ENCODE measurements at places on chromosomes 7 and 10.

GRCh38 chr10:12564173-12564572 is 214.8 kb downstream of the CAMK1D start:
- no peak for DNase-seq

- peak; percentile 60 for DNase-seq
Measured at GRCh38 chr10:114491419-114491818, 87.1 kb upstream of the AFAP1L2 start.

- DNase-seq = no peak
Measured at GRCh38 chr7:146401939-146402338, 285.3 kb downstream of the CNTNAP2 start.

DNA sequence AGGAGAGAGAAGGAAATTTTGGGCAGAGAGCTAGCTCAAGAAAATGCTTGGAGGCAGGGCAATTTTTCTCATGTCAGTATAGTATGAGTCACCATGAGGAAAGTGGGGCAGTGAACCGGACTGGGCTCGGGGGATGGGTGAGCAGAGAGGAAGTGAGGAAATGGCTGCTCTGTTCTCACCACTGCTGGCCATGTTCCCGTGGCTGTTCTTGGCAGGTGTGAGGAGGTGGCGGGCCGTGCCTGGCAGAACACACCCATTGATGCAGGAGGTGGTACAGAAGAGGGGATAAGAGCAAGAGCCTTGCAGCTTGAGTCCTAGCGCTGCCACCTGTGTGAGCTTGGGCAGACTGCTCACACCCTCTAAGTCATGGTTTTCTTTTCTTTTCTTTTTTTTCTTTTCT is 304.4 kb upstream of the LYZL1 start:
- DNase-seq = peak; percentile 87

GRCh38 chr10:132131581-132132420 is 54.9 kb upstream of the DPYSL4 start:
- DNase-seq = no peak

- DNase-seq = no peak
Measured at GRCh38 chr7:4071370-4072058, 610.6 kb upstream of the FOXK1 start.

GRCh38 chr10:133251388-133252222 is 13.9 kb downstream of the VENTX start:
- no peak for DNase-seq

GRCh38 chr7:22094413-22095342 is 149.0 kb upstream of the CDCA7L start:
- no peak for DNase-seq

GRCh38 chr10:103764296-103765088 is 90.9 kb downstream of the SH3PXD2A start:
- no peak for DNase-seq

DNA sequence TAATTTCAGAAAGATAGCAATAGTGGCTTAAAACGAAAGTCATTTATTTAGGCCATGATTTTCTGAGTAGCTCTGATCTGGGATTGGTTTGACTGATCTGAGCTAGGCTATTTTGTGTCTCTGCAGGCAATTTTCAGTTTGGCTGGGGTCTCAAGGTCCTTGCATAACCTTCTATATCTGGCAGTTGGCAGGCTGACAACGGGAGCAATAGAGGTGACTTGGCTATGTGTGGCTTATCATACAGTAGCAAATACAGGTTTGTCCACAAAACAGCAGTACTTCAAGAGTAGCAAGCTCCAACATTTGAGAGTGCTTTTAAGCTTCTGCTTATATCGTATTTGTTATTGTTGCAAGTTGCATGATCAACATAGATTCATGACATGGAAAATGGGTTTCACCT is 1167.3 kb upstream of the CELF2 start:
- no peak for DNase-seq

DNA sequence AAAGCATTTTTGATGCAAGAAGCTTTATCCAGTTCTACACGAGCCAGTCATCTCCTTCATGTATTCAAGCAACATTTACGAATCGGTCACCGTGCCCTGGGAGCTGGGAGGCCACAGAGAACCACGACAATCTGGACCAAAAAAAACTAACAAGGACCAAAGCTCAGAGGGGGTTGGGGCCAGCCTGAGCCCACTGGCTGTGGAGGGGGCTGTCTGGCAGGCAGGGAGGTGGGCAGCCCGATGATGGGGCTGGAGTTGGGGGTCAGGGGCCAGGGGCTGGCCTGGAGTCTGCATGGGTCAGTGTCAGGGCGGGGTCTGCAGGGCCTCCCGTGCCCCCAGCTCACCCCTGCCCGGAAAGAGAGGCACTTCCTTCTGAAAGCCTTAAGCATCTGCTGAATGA is 12.5 kb upstream of the GRIFIN start:
- peak; percentile 20 for DNase-seq

- no peak for DNase-seq
Measured at GRCh38 chr10:113035732-113036312, 85.8 kb downstream of the TCF7L2 start.

GRCh38 chr10:128704716-128705115 is 578.5 kb upstream of the MKI67 start:
- DNase-seq = no peak

DNA sequence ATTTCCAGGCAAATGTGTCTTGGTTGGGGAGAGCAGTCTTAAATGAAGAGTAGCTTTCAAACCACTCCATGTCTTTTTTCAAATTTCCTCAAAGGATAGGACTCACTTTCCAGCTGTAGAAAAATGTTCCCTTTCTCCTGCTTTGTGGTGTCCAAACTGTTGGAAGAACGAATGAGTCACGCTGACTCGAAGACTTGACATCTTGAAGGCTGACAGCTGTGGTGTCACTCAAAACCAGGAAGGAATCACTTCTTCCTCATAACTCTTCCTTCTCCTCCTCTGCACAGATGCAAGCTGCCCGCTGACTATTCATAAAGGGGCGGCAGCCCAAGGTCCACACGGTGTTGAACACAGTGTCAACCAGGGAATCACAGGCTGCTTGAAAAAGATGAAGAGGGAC is 19.2 kb downstream of the PLA2G12B start:
- no peak for DNase-seq

GRCh38 chr7:84113906-84114850 is 80.4 kb downstream of the SEMA3A start:
- no peak for DNase-seq

- DNase-seq = no peak
Measured at GRCh38 chr7:137403353-137403695, 59.8 kb upstream of the PTN start.

- no peak for DNase-seq
Measured at GRCh38 chr10:88546497-88546896, 36.6 kb downstream of the RNLS start.

GRCh38 chr7:134395604-134396003 is 63.3 kb downstream of the AKR1B1 start:
- no peak for DNase-seq

DNA sequence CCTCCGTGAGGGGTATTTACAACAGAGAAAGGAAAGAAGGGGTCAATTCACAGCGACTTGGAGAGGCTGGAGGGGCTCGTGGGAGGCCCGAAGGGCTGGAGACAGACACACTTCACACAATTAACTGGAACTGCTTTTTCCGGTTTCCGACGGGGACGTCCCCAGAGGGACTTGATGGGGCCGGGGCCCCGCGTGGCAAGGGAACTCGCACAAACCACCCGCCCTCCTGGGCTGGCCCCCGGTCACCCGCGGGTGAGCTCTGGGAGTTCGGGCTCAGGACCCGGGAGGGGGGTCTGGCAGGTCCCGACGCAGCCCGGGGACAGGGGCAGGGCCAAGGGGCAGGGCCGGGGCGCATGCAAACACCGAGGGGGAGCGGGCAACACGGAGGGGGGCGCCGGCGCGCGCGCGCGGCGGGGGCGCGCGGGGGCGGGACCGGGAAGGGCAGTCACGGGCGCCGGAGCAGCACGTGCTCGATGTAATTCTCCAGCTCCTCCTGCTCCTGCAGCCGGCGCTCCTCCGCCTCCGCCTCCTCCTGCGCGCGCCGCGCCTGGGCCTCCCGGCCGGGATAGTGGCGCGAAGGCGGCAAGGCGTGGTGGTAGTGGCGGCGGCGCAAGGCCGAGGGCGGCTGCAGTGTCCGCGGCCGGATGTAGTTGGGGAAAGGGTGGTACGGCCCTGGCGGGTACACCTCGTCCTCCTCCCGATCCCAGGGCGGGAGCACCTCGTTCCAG is 2.7 kb downstream of the VGF start:
- no peak for DNase-seq

DNA sequence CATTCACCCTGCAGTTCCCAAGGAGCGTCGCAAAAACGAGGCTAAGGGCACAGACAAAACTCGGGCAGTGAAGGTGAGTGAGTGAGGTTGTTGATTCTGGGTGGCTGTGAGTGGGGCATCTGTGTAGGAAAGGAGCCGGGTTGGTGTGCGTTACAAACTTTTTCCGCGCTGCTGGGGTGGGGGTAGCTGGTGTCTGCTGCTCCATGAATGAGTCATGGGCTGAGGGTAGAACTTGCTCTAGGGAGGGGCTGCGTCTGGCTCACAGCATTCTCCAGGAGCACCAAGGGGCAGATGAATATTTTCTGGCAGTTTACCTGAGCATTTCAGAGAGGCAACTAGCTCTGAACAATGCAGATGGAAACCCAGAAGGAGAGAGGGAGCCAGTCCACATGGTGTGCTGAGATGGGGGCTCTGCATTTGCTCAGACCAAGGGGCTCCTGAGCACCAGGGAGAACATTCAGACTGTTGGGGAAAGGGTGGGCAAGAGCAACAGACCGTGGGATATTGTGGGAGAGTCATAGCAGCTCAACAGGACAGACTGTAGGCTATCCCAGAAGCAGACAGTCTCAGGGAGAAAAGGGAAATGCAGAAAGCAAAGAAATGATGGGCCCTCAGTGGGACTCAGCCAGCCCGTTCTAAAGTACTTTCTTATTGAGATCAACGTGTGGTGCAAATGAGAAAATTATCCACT is 18.8 kb downstream of the NOBOX start:
- DNase-seq = no peak

DNA sequence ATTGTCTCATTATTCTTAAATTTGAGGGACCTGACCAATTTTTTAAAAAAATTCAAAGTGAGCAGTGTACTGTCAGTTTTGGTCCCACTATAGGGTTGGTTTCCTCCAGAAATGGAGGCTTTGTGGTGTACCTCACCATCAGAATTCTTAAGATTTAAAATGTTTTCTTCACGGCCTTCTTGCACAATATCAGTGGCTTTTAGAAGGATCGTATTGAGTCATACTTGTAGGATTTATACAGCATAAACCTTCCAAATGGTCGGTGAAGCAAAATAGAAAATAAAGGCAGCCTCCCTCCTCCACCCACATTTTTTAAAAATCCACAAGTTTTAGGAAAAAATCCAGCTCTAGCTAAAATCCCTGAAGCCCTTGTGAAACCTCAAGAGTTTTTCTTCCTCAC is 126.4 kb downstream of the RNLS start:
- no peak for DNase-seq

GRCh38 chr7:26147030-26147429 is 5.0 kb upstream of the NFE2L3 start:
- no peak for DNase-seq

DNA sequence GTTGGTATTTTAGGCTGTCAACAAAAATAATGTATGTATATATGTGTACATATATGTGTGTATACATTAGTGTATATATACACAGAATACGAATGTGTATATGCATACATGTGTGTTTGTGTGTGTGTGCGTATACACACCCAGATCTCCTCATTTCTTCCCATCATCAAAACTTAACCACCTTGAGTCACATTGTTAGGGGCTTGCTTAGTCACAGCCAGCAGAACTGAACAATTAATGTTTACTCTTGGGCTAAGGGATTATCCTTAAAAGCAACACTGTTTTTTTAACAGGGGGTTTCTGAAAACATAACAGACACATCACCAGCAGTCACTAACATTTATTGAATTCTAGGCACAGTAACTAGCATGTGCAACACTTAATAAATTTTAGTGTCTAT is 83.0 kb upstream of the ASAH2 start:
- no peak for DNase-seq

- no peak for DNase-seq
Measured at GRCh38 chr7:146146831-146147486, 30.4 kb downstream of the CNTNAP2 start.

GRCh38 chr10:49559476-49559875 is 20.6 kb upstream of the ERCC6 start:
- DNase-seq = no peak

- DNase-seq = no peak
Measured at GRCh38 chr7:140153666-140154161, 23.1 kb downstream of the KDM7A start.

DNA sequence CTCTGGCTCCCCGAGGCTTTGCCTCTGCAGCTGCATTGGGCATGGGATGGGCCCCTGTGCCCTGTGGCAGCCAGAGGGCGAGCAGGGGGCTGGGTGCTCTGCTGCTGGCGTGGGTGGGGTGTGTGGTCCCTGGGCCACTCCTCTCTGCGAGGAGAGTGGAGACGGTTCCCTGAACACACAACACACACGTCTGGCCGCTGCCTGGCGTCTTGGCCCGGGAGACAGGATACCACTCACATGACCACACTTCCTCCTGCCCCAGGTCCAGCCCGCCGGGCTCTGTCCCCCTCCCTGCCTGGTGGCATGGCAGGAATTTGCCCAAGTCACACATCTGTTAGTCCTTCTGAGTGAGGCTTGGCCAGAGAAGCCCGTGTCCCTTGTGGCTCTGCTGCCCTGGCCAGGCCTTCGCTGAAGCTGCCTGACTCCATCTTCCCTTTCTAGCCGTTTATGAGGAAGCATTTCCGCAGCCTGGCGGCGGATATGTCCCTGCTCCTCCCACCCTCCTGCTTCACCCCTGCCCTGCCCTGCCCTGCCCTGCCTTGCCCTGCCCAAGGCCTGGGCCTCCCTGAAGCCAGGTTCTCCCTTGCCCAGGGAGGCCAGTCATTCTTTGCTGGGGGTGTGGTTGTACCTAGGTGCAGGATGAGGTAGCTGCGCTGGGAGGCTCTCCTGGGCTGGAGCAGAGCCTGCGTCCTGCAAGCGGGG is 3.0 kb downstream of the BRI3 start:
- peak; percentile 52 for DNase-seq

DNA sequence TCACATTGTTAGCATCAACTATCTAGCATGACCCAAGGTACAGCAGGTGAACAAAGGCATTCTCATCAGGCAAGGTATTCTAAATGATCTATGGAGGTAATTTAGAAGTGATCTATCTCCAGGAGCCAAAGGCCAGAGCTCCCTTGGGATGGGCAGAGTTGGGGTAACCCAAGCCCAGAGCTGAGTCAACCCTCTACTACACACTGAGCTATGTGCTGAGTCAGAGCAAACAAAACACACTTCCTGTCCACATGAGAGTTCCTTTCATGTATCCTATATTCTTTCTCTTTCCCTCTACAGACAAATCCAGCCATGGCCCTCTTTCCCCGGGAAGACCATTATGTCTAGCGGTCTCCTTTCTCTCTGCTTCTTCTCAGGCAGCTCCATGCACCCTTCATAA is 68.2 kb upstream of the AGK start:
- no peak for DNase-seq

GRCh38 chr7:147279964-147280374 is 1163.4 kb downstream of the CNTNAP2 start:
- DNase-seq = no peak

- no peak for DNase-seq
Measured at GRCh38 chr10:31087011-31087410, 55.3 kb upstream of the ZNF438 start.

DNA sequence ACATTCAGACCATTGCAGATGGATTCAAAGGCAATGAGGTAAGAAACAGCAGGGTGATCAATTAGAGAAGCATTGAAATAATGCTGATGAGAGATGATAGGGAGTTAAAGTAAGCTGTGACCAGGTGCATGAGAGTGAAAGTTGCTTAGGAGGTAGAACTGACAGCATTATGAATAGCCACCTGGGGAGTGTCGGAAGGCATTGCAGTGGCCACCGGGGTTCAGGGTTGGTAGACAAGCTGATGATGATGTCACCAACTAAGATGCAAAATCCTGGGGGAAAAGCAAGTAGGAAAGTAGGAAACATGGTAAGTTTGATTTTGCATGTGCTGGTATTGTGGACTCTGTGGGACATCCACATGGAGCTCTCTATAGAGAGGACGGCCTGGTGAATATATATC is 211.9 kb upstream of the ETV1 start:
- no peak for DNase-seq
